SIG-M5 (cell line): ENCODE measurements at places on chromosomes 1 and 21.

DNA sequence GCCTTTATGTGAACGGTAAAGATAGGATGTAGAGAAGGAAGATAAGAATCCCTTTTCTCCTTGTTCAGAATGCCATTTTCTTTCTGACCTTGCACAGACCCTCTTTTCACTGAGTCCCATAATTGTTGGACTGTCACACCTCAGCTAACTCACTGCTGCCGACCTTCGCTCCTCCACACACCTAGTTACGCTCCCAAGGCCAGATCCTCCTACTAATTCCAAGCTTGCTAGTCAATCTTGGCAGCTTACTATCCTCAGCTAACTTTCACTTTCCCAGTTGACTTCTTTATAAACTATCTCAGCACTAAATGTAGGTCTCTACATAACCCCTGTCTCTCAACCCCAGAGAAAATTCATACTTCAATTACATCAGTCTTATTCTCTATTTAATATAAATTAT lies 471.8 kb upstream of the PRMT6 start:
- DNase-seq = no peak

- DNase-seq = no peak
Observed at GRCh38 chr1:101220906-101221305, 15.9 kb upstream of the S1PR1 start.

DNA sequence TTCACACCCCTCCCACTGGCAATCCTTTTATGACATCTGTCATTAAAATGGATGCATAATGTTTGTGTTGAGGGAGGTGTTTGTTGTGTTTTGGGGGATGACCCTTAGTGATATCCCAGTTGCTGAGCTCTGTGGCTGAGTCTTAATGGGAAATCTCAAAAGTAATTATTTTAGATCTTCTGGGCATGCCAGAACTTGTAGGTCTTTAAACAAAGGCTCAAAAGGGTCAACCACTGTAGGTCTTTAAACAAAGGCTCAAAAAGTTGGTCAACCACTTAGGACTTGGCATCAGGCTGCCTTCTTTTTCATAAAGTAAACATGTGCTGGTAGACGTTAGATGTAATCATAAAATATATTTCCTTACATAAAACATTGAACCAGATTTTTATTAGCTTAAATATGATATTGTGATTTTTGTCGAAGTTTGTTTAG lies 78.0 kb downstream of the CDC14A start:
- DNase-seq = no peak

GRCh38 chr1:172533513-172534151 lies 682 bp downstream of the SUCO start:
- DNase-seq = no peak

DNA sequence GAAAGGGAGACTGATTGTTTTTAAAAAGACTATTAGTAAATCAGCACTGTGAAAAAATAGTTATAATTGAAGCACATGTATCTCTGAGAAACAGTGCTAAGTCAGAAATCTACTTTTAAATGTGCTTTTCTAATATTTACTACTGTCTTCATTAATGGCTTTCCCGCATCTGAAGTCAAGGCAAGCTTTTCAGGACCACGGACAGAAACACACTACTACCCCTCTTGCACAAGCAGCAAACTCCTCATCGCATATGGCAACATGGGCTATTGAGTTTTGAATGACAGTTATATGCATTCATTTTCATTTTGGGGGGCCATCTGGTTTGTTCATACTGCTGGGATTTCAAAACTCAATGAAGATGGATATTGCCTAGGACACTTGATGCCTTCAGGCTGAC lies 433.4 kb upstream of the CAMK1G start:
- no peak for DNase-seq

- no peak for DNase-seq
Observed at GRCh38 chr1:110722807-110723206, 48.1 kb upstream of the KCNA3 start.

GRCh38 chr1:161070761-161071160 lies 1.1 kb upstream of the ARHGAP30 start:
- no peak for DNase-seq

DNA sequence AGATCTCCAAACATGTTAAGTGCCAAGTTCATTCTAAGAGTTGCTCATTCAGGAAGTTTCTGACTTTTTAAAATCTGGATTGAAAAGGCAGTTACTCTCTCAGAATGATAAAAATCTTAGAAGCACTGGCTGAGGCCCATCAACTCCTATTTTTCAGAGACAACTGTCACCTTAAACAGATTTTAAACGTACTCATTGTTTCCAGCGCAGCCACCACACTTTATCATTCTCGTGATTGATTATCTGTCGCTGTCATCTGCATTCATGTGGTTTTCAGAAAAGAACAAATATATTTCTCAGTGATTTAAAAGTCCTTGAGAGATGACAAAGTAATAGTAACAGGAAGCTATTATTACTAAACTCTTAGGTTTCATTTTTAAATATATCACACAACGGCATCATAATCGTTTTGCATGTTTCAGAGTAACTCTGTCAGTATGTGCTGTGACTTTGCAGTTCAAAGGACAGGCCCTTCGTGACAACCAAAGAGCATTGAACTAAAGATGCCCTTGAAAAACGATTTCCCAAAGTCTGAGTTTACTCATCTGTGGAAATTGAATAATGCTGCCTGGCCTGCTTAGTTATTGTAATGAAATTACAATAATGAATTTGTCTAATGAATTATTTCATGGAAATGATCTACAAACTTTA lies 14.9 kb upstream of the KCNK1 start:
- no peak for DNase-seq

DNA sequence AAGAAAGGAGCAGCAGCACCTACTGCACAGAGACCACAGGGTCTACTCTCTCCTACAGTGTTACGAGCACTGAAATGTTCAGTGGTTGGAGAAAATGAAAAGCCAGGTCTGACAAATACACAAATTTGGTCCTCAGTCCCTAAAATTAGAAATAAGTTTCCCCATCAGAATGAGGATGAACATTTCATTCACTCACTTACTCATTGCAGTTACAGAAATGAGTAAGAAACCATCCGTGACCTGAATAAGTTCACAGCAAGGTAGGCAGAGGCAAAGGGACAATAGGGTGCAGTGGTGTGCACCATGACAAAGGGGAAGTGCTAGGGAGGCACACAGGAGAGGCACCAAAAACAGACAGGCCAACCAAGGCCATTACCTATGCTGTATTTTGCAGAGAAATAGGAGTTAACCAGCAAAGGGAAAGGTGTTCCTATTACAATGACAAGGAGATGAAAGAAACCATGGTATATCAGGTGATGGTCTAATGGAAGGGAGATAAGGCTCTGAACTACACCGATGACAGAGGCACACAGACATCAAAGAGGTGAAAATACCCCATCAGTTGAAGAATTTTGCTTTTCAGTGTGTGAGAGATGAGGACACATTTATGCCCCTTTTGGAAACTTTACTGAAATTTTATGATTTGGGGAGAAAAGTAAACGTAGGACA lies 29.4 kb downstream of the VAV3 start:
- DNase-seq = no peak
